ENCODE measurements at places on chromosomes 2 and 18.

GRCh38 chr2:206642075-206643025 lies at the start of gene FAM237A:
Gene FAM237A, plus strand, starts transcription at chr2:206642487. Its CDS starts 1,750 bp downstream, at chr2:206644237.
- no peak for DNase-seq

DNA sequence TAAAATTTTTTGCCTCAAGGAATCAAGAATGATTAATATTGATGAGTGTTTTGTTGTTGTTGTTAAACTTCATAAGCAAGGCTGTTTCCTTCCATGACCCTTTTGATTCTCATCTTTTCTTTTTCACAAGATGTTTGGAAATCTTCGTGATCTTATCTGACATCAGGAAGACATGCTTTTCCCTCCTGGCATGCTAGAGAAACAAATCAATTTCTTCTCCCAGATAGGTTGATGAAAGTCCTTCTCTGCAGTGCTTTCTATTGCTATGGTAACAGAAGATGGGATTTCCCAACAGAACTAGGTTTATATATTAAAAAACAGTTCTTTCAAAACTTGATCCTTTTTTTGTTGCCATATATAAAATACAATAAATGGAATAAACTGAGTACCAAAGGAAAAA lies 85.2 kb downstream of the EML6 start:
- no peak for DNase-seq

DNA sequence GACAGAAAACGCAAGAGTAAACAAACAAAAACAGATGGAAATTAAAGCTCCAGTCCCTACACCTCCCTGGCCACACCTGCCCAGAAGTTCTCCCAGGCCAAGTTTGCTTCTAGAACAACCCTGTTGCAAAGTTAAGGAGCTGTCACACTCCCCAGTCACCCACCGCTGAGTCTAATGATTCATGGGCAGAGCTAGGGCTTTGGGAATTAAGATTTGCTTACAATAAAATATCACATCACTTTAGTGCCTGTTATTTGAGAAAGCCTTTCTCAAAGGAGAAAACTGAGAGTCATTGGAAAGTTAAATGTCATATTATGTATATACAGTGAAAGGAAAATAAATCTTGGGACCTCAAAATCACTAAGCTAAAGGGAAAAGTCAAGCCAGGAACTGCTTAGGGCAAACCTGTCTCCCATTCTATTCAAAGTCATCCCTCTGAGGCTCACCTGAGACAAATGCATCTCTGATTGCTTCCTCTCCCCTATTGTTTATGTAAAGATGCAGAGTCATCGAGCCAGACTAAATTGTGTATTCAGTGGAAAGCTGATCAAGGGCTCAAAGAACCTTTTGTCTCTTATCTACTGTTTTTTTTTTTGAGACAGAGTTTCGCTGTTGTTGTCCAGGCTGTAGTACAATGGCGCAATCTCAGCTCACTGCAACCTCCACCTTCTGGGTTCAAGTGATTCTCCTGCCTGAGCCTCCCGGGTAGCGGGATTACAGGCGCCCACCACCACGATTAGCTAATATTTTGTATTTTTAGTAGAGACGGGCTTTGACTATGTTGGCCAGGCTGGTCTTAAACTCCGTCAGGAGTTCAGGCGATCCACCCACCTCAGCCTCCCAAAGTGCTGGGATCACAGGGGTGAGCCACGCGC lies 2.8 kb downstream of the CRYGB start:
- DNase-seq = no peak

- no peak for DNase-seq
Observed at GRCh38 chr2:217430916-217431576, 571.2 kb upstream of the TNP1 start.

DNA sequence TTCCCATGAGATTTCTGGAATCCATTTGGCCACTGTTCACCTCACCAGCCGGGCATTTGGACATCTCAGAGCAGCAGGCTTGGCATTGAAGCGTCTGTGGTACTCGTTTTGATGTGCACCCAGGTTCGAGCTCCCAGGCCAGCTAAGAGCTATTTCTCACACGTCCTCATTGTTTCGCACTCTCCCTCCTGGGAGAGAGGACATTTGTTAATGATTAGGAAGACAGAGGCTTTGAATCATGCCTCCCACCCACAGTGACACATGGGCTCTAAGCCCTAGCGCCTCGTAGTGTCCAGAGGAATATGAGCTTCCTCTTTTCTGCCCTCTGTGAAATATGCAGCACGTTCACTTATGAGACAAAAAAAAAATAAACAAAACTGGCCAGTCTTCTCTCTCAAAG lies 361.8 kb downstream of the RND3 start:
- no peak for DNase-seq

GRCh38 chr2:201139836-201140604 lies 24.1 kb downstream of the CFLAR start:
- DNase-seq = no peak

- no peak for DNase-seq
Observed at GRCh38 chr2:216372761-216373291, 543 bp upstream of the MARCHF4 start.

Data from NCI-H187 (cell line).